Fibroblast of gingiva (primary cell): ENCODE measurements at places on chromosomes 2 and 18.

DNA sequence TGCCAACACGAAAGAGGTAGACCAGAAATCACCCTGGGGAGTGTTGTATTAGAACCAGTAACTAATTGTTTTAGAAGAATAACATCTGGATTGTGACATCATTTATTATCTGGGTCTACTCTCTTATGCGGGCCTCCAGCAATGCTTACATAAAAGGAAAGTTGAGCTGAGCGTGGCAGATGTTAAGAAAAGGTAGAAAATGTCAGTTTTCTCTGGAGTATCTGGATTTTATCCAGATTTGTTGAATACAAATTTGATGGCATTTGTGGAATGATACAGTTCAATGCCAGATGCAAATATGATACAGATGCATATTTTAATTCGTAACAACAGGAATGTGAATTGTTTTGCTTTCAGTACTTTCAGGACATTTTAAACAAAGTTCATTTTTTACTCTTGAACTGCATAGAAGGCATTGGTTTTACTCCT, 90.3 kb downstream of the PRPF40A start:
- peak; percentile 81 for DNase-seq

- DNase-seq = no peak
Measured at GRCh38 chr18:48186861-48187260, 222.3 kb downstream of the ZBTB7C start.

DNA sequence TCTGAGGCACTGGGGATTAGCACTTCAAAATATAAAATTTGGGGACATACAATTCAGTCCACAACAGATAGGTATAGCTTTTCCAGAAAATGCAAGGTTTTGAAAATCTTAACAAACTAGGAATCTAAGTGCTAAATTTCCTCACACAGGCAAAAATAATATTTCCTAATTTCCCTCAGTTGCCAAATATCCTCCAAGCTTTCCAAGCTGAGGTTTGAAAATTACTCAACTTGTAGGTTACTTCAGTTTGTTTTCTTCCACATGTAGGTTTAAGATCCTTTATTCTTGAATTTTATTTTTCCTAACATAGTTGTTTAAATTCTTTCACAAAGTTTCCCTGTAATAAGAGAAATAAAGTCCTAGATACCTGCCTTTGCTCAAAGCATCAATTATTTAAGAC, 192.9 kb upstream of the NRXN1 start:
- no peak for DNase-seq

DNA sequence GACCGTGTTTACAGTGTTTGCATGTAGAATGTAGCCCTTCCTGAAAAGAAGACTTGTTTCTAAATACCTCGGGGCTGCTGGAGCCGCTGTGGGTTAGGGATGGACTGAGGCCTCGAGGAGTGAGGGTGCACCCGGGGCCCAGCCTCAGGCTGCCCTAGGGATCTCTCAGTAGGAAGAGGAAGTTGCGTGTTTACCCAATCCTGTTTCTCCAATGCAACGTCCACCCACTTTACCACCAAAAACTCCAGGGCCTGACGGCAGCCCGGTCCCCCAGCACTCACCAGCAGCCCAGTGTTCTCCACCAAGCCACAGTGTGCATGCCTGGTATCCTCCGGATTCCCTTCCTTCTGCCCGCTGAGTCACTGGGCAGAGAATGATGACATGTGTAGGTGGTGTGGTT, 255.8 kb downstream of the GLI2 start:
- DNase-seq = no peak

GRCh38 chr2:45802499-45803138, 151.1 kb downstream of the PRKCE start:
- DNase-seq = no peak

DNA sequence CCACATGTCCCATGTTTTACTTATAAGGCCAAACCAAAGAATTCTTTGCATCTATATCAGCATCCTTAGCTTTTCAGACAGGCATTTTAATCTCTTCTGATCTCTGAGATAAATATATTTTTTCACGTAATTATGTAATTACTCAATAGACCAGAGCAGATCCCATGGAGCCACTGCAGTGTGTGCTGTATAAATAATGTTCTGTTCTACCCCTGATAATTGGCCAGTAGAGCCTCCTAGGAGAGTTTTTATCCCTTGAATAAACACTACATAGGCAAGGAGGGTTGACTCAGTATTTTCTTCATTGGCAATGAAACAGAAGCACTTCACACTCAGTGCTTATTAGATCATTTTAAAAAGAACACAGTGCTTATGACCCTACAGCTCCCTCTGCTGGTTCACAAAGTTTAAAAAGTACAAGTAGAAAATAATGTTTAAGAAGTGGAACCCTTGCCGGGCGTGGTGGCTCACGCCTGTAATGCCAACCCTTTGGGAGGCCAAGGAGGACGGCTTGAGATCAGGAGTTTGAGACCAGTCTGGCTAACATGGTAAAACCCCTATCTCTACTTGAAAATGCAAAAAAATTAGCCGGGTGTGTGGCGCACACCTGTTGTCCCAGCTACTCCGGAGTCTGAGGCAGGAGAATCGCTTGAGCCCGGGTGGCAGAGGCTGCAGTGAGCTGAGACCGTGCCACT, 91.9 kb downstream of the PPP1R1C start:
- DNase-seq = peak; percentile 85

DNA sequence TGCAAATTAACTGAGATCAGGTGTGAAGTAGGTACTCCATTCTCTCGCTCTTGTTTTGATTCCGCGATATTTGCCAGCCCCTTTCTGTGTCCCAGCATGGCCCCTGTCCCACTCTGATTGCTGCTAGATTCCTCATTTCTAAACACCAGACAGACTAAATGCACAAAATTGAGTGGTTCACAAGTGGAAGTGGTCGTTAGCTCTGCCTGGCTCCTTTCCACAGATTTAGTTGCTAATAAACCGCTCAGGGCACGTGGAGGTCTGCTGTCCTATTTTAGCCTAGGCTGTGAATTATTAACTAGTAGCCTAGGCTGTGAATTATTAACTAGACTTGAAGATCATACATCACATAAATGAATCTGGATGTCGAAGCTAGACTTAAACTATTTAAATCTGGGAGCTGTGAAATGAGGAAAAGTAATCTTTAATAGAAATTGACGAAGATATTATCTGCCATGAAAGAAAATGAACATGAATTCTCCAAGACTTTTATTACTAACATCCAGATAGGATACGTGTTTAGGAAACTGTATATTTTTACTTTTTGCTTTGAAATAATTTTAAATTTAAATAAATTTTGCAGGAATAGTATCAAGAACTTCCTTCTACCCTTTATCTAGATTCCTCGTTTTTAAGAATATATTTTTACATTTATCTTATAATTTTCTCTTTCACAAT, 3.7 kb downstream of the IL1RL2 start:
- DNase-seq = no peak

DNA sequence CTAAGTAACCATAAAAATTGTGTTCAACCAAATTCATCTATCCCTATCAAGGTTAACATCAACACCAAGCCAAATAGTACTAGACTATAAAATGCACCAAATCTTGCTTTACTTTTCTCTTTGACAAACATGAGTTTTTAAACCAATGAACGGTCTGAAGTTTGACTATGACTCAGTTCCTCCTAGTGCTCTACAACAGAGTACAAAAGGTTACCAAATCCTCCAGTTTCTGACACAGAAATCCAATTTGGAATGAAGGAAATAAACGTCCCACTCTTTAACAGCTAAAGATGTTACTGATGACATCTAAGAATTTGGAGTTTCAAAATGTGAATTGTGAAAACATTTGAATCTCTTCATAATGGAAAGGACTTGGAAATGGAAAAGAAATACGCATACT, 11.8 kb upstream of the ACVR1 start:
- DNase-seq = peak; percentile 5

DNA sequence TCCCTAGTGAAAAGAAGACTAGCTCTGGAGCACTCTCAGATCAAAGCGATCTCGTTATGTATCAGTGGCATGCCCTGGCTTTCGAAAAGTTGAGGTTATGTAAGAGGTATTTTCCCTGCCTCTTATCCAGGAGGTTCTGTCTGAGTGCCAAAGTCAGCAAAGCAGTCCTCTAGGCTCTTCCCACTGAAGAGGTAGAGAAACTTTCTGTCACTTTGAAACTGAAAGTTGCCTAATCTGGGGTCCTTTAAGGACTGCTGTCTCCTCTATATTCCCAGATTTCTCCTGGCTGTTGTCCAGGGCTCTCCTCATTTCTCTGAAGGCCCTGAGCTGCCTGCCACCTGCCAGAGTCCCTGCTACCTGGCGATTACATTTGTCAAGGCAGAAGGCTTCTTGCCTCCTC, 96.3 kb downstream of the B3GNT2 start:
- DNase-seq = no peak

- DNase-seq = peak; percentile 5
Measured at GRCh38 chr2:134845719-134846118, 7.3 kb downstream of the ACMSD start.

DNA sequence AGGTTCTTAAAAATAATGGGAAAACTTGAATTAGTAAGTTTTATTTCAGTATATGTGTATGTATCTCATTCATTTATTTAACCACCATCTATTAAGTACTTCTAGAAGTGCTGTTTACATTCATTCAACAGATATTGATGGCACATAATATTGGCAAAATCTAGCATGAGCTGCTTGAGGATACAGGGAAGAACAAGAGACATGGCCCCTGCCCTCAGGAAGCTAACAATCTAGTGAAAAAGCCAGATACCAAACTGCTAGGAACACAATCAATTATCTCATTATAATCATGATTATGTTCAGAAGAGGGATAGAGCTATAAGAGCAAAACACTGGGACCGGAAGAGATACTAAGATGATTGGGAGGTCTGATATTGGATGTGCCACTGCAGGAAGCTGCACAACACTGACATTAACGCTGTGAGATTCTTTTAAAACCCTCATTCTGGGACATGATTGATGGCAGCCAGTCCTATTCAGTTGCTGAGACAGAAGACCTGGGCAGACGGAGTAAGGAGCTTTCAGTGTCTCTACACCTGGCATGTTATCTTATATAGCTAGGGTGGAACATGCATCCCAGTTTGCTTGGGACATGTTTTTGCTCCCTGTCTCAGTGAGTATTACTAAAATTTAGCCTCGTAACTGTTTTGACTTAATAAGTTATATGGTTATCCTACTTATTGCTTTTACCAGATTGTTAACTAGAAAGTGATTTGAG, 314.1 kb downstream of the STK39 start:
- DNase-seq = no peak

GRCh38 chr2:202102425-202103000, 29.5 kb downstream of the KIAA2012 start:
- no peak for DNase-seq

DNA sequence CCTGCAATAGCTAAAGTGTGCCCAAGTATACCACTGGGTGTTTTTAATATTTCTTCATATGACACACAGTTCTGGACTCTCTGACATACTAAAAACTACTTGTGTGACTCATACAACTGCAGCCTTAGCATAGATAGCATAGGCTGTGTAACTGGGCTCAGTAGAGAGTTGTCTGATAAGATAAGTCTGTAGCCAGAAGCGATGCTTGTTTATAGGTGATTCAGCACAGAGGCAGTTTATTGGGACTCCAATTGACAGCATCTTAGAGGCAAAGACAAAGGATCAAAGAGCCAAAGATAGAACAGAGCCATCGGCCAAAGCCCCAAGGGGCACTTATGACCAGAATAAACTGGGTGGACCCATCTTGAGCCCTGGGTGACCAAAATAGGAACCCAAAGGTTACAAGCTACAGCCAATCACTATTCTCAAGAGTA, 42.3 kb downstream of the AAK1 start:
- peak; percentile 40 for DNase-seq

GRCh38 chr2:58047373-58047935, 848 bp downstream of the VRK2 start:
- DNase-seq = no peak

GRCh38 chr18:70382992-70383717, 94.3 kb downstream of the SOCS6 start:
- DNase-seq = no peak

GRCh38 chr2:47388888-47389287, 14.1 kb upstream of the MSH2 start:
- DNase-seq = no peak

DNA sequence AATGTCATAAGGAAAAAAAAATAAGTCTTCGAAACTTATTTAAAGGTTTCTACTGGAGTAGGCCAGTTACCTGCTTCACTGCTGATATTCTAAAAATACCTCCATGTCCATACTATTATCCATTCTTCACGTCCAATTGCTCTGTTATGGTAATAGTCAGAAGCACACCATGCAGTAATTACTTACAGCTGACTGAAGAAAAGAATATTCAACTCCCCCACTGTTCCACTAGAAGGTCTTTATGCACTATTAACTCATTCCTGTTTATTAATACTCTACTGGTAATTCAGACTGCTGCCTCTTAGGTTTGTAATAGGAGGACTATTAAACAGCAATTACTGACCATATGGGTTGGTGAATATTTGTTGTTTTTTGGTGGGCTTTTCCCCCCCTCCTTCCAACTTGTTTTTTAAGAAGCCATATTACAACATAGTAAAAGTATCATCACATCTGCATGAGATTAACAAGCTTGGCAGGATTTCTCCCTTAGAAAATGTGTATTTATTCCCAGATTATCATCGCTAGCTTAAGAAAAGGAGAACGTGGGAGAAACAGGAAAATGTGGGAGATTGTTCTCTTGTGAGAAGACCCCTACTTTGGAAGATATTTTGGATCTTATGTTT, 806.4 kb upstream of the FANCL start:
- no peak for DNase-seq

DNA sequence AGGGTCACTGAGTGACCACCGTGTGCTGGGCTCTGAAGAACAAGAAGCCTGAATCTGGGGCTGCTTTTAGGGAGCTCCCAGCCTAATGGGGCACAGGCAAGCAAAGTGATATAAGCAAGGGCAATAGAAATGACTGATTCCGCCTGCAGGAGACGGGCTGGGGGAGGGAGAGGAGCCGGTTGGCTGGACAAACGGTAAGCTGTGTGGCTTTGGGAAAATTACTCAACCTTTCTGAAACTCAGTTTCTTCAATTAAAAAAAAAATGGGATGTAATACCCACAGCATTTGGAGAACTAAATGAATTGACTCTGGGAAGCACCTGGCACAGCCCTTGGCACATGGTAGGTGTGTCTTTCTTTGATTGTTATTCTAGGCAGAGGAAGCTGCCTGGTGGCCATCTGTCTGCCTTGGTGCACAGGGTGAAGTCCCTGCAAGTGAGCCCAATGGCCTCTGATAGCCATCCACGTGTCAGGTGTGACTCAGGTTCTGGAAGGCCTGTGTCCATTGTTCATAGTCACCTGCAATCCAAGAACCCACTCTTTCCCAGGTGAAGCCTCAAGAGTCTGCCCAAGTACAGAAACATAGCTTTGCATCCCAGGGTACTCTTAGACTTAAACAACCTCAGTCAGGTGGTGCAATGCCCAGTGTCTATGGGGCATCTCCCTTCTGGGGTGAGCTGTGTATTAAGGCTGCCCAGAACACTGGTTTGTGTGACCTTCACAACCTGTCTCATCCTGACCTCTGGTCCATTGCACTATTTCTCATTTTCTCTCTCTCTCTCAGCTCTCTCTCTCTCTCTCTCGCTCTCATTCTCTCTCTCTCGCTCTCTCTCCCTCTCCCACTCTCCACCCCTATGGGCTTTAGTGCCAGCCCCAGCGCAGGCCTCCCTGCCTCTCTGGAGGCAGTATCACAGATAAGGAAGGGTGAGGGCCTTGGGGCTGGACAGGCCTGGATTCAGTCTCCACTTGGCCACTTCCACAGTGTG, 30.0 kb upstream of the NTSR2 start:
- DNase-seq = no peak
